ENCODE measurements at places on chromosomes 6 and 20. TPM values are rescaled to one million over a fixed set of nuclear protein-coding genes. Genes with fewer than 3 reads are reported as not detected.

Gene ATP6V1G2
- total RNA-seq = 1.8 TPM

Gene PHACTR3
- total RNA-seq = 8.7 TPM

Gene ZBTB46
- total RNA-seq = 42.1 TPM

Gene ADTRP
- total RNA-seq = not detected

Gene PLAGL2
- total RNA-seq = 23.7 TPM

Gene PRDM13
- not detected for total RNA-seq

Gene LYRM4
- total RNA-seq = 39.0 TPM
